Suppressor macrophage treated with lipopolysaccharide for 1 hour (primary cell): ENCODE measurements at places on chromosomes 2 and 18.
A peak's percentile ranks its signal among the peaks of the same experiment; 100 is the strongest.

GRCh38 chr2:236755278-236755840, 185.7 kb downstream of the ACKR3 start:
- peak; percentile 18 for DNase-seq

GRCh38 chr2:100107906-100108647, 34.3 kb downstream of the AFF3 start:
- DNase-seq: no peak

- no peak for DNase-seq
These were observed 136.5 kb downstream of the DSEL start for GRCh38 chr18:67379981-67380380.

GRCh38 chr2:132980304-132980703, 310.3 kb upstream of the LYPD1 start:
- no peak for DNase-seq

GRCh38 chr2:240817496-240818292, 2.3 kb downstream of the KIF1A start:
- no peak for DNase-seq

DNA sequence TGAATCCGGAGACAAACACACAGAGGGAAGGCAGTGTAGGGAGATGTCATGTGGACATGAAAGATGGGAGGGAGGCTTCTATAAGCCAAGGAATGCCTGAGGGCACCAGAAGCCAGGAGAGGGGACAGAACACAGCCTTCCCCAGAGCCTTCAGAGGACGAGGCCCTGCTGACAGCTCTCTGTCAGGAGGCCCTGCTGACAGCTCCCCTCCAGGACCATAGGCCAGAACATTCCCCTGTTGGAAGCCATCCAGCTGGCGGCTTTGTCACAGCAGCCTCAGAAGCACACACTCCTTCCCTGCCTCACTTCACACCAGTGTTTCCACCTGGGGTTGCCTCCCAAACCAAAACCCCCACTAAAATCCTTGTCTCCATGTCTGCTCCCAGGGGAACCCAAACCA, 171.3 kb upstream of the ID2 start:
- DNase-seq: no peak
